GM23338 (cell line): ENCODE measurements at places on chromosomes 5 and 9.

DNA sequence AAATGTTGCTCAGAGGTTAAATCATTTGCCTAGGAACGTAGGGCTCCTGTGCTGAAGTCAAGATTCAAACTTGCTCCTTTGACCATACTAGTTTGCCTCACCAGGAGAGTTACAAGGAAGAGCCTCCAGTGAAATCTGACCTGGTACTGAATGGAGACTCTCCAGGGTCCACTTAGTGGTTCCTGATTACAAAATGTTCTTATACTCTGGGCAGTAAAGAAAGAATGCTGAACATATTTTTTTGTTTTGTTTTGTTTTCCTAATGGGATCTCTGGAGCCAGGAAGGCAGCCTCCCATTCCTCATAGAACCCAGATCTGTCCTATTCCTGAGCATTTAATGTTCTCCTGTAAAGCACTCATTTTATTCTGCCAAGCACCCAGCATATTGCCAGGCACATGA is 256.5 kb upstream of the CLINT1 start:
- no peak for DNase-seq
- H3K36me3 ChIP-seq = no peaks in the 10 kb centered on the region
- H3K27me3 ChIP-seq = no peaks in the 10 kb centered on the region
- no peak overlapping the region for H3K4me3 ChIP-seq

DNA sequence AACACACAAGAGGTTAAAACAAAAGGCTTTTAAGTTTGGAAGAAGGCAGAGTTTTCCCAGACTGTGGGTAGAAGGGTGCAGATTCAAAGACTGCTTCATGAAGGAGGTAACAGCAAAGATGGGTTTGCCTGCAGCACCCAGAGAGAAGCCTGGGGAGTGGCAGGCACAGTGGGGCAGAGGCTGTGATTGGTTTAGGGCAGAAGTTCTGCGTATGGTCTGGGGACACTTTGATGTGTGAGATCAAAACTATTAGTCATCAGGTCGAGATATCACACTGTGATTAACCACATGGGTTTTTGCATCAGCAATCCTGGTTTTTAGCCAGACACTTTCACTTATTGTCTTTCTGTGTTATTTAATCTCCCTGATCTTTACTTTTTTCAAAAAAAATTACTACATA is 188.8 kb upstream of the GLRA1 start:
- no peak overlapping the region for H3K27ac ChIP-seq
- no peaks in the 10 kb centered on the region for H3K36me3 ChIP-seq
- DNase-seq = no peak
- no peaks in the 10 kb centered on the region for H3K4me1 ChIP-seq
- H3K27me3 ChIP-seq = no peaks in the 10 kb centered on the region

DNA sequence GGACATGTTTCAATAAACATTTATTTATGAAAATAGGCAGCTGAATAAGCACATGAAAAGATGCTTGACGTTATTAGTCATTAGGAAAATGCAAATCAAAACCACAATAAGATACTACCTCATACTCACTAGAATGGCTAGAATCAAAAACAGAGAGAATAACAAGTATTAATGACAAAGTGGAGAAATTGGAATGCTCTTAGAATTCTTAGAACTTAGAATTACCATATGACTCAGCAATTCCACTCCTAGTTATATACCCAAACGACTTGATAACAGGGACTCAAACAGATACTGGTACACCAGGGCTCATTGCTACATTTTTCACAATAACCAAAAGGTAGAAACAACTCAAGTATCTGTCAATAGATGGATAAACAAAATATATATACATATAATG is 15.1 kb upstream of the TRIM36 start:
- peaks cover 6% of the 10 kb centered on the region for H3K4me1 ChIP-seq
- H3K36me3 ChIP-seq = no peaks in the 10 kb centered on the region
- H3K27me3 ChIP-seq = peaks cover 39% of the 10 kb centered on the region
- H3K4me3 ChIP-seq = no peak overlapping the region
- H3K27ac ChIP-seq = no peak overlapping the region
- no peak for DNase-seq

DNA sequence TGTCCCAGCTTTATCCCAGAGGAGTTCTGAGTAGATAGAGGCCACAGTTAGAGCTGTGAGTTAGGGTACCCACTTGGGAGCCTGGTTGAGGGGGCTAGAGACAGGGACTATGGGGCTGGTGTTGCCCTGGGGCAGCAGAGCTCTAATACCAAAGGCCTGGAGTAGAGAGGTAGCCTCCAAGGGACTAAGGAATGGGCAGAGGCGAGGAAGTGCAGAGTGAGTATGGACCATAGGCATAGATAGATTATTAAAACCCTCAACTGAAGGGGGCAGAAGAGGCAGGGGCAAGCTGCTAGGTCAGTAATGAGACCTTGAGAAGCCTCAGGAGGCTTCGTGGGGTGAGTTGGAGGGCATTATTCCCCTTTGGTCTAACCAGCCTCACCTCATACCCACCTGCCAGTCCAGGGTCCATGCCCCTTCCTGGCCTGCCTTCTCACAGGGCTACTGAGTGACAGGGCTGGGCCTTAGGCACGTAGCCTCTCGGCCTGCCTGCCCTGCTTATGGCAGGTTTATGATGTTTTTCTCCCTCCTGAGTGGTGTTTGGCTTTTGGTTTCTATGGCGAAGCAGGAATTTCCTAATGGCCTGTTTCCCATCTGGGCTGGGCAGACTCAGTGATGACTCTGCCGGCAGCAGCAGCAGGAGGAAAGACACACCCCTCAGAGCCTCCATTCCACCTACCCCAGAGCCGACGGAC is 8.0 kb downstream of the PDLIM4 start:
- no peaks in the 10 kb centered on the region for H3K27me3 ChIP-seq
- no peaks in the 10 kb centered on the region for H3K4me1 ChIP-seq
- DNase-seq = no peak
- no peak overlapping the region for H3K4me3 ChIP-seq
- no peaks in the 10 kb centered on the region for H3K36me3 ChIP-seq

DNA sequence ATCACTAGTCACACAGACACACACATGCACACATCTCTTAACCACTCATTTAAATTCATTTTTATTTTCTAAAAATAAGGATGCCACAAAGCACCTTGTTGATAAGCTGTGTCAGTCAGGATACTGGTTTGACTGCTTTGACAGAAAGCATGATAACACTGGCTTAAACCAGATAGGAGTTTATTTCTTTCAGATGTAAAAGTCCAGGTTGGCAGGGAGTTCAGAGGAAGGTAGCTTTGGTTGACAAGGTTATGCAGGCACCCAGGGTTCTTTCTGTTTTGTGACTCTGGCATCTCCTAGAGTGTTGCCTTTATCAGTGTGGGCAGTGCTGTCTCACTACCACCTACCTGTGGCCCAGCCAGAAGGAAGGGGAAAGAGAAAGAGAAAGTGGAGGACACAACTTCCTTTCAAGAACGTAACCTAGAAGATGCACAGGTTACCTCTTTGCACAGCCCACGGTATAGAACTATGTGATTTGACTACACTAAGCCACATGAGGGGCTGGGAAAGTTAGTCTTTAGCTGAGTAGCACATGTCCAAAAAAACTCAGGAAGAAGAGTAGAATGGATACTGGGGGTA is 334.7 kb downstream of the OSTF1 start:
- H3K4me1 ChIP-seq = no peaks in the 10 kb centered on the region
- no peak overlapping the region for H3K4me3 ChIP-seq
- no peaks in the 10 kb centered on the region for H3K27me3 ChIP-seq

DNA sequence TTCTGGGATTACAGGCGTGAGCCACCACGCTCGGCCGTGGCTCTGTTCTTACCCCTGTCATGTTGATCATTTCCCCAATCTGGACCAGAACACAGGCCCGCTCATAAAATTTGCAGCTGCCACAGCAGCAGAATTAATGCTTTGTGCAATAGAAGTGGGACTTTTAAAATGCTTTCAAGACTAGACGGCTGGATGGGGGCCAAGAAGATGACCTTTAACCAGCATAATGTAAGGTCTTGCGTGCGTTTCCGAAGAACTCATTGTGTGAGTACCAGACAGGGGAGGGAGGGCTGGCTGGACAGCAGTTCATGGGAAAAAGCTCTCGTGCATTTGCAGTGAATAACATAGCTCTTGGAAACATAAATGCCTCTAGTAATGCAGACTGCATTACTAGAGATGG is 3.5 kb upstream of the WDR38 start:
- H3K36me3 ChIP-seq = no peaks in the 10 kb centered on the region
- DNase-seq = no peak
- H3K4me1 ChIP-seq = peaks cover 3% of the 10 kb centered on the region; the same call in 1 of the 2 replicates
- H3K27me3 ChIP-seq = no peaks in the 10 kb centered on the region
- H3K4me3 ChIP-seq = no peak overlapping the region

GRCh38 chr9:123395276-123395688 is 39.3 kb downstream of the CRB2 start:
- no peaks in the 10 kb centered on the region for H3K27me3 ChIP-seq
- DNase-seq = no peak
- no peak overlapping the region for H3K4me3 ChIP-seq
- H3K27ac ChIP-seq = no peak overlapping the region

DNA sequence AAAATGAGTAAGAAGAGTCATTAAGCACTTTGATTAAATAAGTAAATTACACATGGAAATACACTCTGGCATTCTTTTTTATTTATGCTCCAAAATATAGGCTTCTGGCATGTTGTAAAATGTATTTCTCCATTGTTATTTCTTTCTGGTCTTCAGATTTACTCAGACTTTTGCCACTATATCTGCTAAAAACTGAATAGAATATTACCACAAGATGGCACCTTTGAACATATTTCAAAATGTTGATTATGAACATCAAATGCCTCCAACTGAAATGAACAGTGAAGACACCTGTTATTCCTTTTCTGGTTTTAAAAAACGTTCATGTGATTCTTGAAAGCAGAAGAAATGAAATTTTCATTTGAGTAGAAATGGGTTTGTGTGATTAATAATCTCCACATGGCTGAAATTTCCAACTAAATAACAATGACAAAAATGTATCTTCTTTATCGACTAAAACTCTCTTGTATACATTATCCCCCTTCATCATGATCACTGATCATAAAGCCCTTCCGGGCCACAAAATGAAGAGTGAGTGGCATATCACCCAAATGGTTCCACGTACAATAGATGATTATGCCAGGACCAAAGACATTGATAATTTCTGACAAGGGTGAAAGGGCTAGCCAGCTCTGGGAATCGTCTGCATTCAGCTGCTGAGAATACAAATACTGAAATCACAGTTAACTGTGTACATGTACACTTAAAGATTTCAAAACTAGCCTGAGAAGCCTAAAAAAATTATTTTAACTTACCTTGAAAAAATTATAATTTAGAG is 23.8 kb downstream of the TYRP1 start:
- no peaks in the 10 kb centered on the region for H3K36me3 ChIP-seq
- H3K4me3 ChIP-seq = no peak overlapping the region
- no peaks in the 10 kb centered on the region for H3K27me3 ChIP-seq
- DNase-seq = no peak
- peaks cover 5% of the 10 kb centered on the region; the same call in 1 of the 2 replicates for H3K4me1 ChIP-seq

DNA sequence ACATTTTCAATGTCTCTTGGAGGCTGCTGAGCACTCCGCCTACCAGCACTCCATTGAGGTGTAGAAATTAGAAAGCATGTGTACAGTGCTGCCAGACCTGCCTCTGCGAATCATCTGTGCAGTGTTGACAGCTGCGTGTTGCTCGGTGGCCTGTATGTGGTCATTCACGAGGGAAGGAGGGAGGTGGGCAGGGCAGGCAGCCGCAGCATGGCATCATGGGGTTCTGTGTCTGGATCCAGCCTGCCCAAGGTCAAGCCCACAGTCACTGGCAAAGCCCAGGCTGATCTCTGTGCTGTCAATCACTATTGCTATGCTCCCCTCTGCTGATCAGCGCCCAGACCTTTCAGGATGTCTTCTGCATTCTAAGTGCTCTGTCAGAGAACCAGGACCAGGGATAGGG is 8.0 kb upstream of the PDZD2 start:
- H3K4me1 ChIP-seq = peaks cover 2% of the 10 kb centered on the region; the same call in 1 of the 2 replicates
- no peak for DNase-seq
- H3K27ac ChIP-seq = no peak overlapping the region
- no peaks in the 10 kb centered on the region for H3K27me3 ChIP-seq
- no peak overlapping the region for H3K4me3 ChIP-seq
- H3K36me3 ChIP-seq = no peaks in the 10 kb centered on the region

DNA sequence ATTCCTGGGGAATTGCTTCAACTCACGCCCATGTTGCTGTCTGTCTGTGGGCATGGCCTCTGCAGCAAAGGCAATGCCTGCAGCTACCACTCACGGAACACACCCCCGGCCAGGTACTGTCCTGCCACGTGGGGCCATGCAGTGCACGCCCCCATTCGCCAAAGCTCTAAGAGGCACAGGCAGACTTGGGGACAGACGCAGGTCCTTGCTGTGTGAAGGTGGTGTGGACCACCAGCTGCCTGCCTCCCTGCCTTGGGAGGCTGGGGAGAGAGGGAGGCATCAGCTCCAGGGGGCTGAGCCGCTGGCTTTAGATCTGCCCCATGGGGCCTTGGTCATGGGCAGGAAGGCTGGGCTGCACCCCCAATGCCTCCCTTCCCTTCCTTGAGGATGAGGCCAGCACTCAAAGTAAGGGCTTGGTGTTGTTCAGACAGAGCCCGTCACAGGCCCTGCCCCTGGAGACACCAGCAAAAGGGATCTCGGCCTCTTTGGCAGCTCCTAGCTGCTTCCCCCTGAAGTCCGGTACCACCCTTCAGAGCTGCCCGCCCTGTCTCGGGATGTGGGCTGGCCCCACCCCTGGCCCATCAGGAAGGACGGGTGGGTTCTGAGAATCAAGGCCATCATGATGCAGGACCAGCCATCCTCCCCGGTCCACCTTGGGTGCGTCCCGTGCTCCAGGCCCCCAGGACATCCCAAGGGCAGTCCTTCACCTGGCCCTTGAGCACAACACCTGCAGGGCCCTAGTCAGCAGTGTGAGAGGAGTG is 2.3 kb downstream of the GRIN1 start:
- H3K4me3 ChIP-seq = no peak overlapping the region
- H3K27me3 ChIP-seq = peaks cover 48% of the 10 kb centered on the region
- no peaks in the 10 kb centered on the region for H3K36me3 ChIP-seq
- peaks cover 12% of the 10 kb centered on the region for H3K4me1 ChIP-seq

DNA sequence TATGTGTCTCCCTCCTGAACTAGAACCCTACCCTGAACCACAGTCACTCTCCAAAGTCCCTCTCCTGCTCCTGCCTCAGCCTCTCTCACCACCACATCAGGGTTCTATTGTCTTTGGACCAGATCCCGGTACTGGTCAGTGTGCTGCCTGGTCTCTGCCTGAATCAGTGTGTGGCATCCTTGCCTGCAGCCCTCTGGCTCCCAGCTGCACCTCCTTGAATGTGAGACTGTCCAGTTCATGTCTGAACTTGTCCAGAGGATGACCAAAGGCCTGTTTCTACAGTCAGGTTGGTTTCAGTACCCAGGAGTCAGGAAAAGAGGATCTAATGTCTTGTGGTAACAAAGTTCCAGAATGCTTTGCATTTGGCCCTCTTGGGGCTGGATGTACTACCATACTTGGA is 76.8 kb upstream of the RANBP3L start:
- no peaks in the 10 kb centered on the region for H3K36me3 ChIP-seq
- DNase-seq = no peak
- H3K27ac ChIP-seq = no peak overlapping the region
- no peaks in the 10 kb centered on the region for H3K4me1 ChIP-seq

GRCh38 chr5:55855509-55855908 is 4.4 kb downstream of the IL31RA start:
- no peak overlapping the region for H3K4me3 ChIP-seq
- H3K27ac ChIP-seq = no peak overlapping the region
- H3K27me3 ChIP-seq = no peaks in the 10 kb centered on the region
- H3K36me3 ChIP-seq = no peaks in the 10 kb centered on the region

- H3K27me3 ChIP-seq = no peaks in the 10 kb centered on the region; the same call in 1 of the 2 replicates
- no peak overlapping the region for H3K27ac ChIP-seq
- H3K4me3 ChIP-seq = no peak overlapping the region
- no peaks in the 10 kb centered on the region for H3K36me3 ChIP-seq
- DNase-seq = no peak
Measured at GRCh38 chr9:5562806-5563416, 52.6 kb downstream of the PDCD1LG2 start.
